Activated T-cell treated with anti-CD3 and anti-CD28 coated beads, Interleukin-2, amount 50 U/mL, for 48 hours (primary cell): ENCODE measurements at places on chromosomes 11 and 22.

DNA sequence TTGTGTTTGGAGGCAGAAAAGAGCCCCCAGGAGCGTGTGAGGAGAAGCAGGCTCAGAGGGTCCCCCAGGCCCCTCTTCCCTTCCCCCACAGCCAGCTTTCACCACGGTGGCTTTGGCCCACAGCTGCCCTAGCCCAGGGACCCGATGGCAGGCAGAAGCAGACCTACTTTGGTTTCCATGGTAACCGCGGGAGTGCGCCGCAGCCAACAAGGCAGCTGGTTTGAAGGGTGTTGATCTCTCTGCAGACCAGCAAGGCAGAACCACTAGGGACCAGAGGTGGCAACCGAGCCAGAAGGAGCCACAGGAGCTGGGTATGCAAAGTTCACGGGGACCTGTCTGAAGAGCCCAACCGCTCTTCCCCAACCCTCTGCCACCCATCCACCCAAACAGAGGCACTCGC, 69.4 kb downstream of the BUD13 start:
- no peak for DNase-seq

GRCh38 chr11:131228378-131228777, 142.0 kb upstream of the NTM start:
- no peak for DNase-seq

DNA sequence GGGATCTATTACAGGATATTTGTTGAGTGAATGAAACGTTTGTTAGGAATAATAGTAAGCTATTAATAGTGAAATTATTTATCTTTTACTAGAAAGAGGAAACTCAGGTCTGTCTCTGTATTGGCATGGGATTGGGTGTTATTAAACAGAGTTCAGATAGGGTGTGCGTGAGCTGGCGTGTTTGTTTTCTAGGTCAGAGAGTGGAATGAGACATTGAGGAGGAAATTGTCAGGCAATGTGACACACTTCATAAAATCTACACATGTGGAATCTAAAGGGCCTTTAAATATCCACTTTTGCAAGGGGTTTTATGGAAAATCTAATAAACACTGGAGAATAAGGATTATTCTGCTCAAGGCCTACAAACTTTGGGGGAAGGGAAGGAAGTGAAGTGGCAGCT, 552.9 kb downstream of the NTM start:
- no peak for DNase-seq

DNA sequence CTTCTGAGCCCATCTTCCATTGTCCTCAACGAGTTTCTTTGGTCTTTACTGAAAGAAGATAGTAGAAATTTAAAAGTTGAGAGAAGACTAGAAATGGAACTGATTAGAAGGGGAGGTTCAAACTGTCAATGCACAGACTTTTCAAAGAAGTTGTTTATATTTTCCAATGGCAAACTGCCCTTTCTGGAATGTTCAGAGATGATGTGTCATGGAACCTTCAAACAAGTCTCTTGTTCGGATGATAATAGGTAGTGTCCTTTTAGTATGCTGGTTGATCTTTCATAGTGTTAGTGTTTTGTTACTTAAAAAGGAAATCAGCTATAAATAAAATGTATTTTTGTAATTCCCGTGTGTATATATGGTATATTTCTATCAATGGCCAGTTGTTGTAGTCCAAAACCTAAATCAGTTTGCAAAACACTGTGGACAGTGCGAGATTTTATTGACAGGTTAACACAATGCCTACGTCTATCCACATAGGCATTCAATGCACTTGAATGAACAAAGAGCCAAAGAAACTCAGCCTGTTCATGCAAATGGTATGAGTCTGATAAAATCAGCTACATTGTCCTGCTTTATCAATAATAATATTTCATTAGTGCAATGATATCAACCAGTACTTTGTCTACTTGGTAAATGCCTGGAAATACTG, 30.9 kb downstream of the C11orf91 start:
- DNase-seq, result no peak
